Gastroesophageal sphincter (tissue), 4 donors: ENCODE measurements at places on chromosomes 7 and 10. TPM values are rescaled to one million over a fixed set of nuclear protein-coding genes. Genes with fewer than 3 reads are reported as not detected.

GRCh38 chr7:44155191-44156185 lies 14.4 kb upstream of the MYL7 start:
- no peak for ATAC-seq

DNA sequence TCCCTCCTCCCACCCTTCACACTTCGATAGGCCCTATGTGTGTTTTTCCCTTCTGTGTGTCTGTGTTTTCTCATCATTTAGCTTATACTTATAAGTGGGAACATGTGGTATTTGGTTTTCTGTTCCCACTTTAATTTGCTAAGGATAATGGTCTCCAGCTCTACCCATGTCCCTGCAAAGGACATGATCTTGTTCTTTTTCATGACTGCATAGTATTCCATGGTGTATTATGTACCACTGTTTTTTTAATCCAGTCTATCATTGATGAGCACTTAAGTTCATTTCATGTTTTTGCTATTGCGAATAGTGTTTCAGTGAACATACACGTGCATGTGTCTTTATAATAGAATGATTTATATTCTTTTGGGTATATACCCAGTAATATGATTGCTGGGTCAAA lies 46.3 kb upstream of the GNAT3 start:
- no peak for ATAC-seq

GRCh38 chr7:35267411-35267810 lies 13.5 kb upstream of the TBX20 start:
- ATAC-seq: no peak

Gene IDI1
- 19.2 TPM for total RNA-seq

- ATAC-seq: no peak
Measured at GRCh38 chr7:28784171-28784902, 173.8 kb downstream of the TRIL start.

Gene GIMAP7
- total RNA-seq: 16.2 TPM

DNA sequence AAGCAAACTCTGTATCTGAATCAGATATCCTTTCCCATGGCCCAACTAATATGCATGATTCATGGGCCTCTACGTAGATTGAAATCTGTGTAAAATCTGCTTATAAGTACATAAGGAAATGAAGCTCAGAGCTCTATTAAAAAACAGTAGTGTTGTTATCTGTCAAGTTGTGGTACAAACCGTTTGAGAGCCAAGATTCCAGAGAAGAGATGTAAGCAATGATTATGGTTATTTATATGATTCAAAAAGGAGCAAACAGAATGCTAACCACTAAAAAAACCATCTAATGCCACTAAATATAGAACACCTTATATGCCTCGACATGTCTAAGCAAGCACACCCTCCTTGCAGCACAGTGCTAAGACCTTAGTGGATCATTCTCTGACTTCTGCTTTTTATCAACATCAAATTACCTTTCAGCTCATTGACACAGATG lies 26.6 kb downstream of the RPP38 start:
- no peak for ATAC-seq

Gene PDZD8
- 36.5 TPM for total RNA-seq

- ATAC-seq: no peak
Measured at GRCh38 chr7:5758753-5759335, 22.6 kb downstream of the RNF216 start.

DNA sequence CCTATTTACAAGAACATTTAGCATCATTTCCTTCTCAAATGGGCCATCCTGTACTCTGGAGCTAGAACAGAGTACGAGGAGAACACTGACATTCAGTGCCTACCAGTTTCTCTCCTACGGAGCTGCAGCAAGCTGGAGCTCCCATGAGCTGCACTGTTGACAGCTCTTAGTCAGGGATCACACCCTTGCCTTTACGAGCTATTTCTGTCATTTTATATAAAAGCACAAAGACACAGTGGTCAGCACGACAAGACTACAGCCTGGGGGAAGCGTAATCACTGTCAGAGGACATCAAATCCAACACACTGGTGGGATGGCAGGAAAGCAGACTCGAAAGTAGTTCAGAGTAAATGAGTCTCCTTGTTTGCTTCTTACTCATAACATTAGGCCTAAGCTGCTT lies 2.7 kb downstream of the CDCA7L start:
- no peak for ATAC-seq

GRCh38 chr10:89837165-89838043 lies 136.0 kb downstream of the KIF20B start:
- ATAC-seq: peak; percentile 53

- ATAC-seq: no peak
Measured at GRCh38 chr7:121924269-121925186, 51.6 kb downstream of the PTPRZ1 start.

Gene JCAD
- total RNA-seq: 59.9 TPM

GRCh38 chr7:137848095-137848494 lies 1.3 kb upstream of the DGKI start:
- no peak for ATAC-seq
